ENCODE measurements at places on chromosomes 4 and X. TPM values are rescaled to one million over a fixed set of nuclear protein-coding genes. Genes with fewer than 3 reads are reported as not detected.

DNA sequence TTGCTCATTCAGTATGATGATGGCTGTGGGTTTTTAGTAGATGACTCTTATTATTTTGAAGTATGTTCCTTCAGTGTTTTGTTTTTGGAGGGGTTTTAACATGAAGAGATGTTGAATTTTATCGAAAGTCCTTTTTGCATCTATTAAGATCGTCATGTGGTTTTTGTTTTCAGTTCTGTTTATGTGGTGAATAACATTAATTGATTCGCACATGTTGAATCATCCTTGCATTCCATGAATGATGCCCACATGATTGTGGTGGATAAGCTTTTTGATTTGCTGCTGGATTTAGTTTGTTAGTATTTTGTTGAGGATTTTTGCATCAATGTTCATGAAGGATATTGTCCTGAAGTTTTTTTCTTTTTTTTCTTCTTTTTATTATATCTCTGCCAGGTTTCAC lies 347.4 kb upstream of the EPHA5 start:
- DNase-seq: no peak
- no peaks in the 10 kb centered on the region for H3K36me3 ChIP-seq
- no peak overlapping the region for H3K27ac ChIP-seq

DNA sequence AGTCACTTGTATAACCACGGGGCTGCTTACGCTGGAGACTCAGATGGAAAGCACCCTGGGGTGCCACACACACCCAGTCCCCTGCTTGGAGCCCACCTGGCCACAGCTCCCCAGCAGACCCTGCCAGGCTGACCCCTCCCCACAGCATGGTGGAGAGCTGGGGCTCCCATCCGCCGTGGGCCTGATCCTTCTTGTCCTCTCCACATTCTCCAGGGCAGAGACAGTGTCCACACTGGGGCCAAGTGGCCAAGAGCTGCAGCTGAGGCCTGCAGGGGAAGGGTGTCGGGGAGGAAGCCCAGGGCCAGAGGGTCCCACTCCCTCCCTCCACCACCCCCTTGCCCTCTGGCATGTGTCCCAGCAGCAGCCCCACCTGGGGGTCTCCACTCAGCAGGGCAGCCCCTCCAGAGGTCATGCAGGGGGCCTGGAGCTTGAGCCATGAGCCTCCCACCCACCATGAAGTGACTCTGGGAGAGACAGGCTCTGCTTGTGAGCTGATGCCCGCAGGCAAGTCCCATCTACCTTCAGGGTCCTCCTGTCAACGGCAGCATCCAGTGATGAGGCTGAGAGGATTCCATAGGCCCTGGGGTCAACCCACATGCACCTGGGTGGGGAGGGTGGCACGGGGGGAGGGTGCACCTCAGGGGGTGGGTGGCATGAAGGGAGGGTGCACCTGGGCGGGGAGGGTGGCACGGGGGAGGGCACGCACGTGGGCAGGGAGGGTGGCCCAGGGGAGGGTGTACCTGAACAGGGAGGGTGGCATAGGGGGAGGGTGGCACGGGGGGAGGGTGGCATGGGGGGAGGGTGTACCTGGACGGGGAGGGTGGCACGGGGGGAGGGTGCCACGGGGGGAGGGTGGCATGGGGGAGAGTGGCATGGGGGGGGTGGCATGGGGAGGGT lies 56.4 kb downstream of the FAM53A start:
- no peak for DNase-seq
- no peak overlapping the region for H3K4me3 ChIP-seq
- no peaks in the 10 kb centered on the region for H3K27me3 ChIP-seq
- H3K27ac ChIP-seq: no peak overlapping the region
- no peaks in the 10 kb centered on the region for H3K36me3 ChIP-seq

- no peak overlapping the region for H3K4me3 ChIP-seq
- no peak for DNase-seq
- no peaks in the 10 kb centered on the region for H3K36me3 ChIP-seq
- H3K27me3 ChIP-seq: no peaks in the 10 kb centered on the region
- H3K4me1 ChIP-seq: no peaks in the 10 kb centered on the region
- H3K27ac ChIP-seq: no peak overlapping the region
These were observed 1393.3 kb downstream of the ARAP2 start for GRCh38 chr4:34850968-34851367.

- H3K27ac ChIP-seq: no peak overlapping the region
- peaks cover 12% of the 10 kb centered on the region for H3K4me1 ChIP-seq
- no peak for DNase-seq
These were observed 23.8 kb downstream of the FGFBP1 start for GRCh38 chr4:15914736-15915135.

GRCh38 chr4:119629142-119629471 lies 503 bp upstream of the PDE5A start:
- H3K27me3 ChIP-seq: peaks cover 46% of the 10 kb centered on the region
- peaks cover 17% of the 10 kb centered on the region for H3K4me1 ChIP-seq
- H3K4me3 ChIP-seq: peak overlapping the region; percentile 76
- no peak for DNase-seq

GRCh38 chr4:174119830-174120229 lies 163.6 kb downstream of the FBXO8 start:
- no peak overlapping the region for H3K27ac ChIP-seq
- DNase-seq: no peak
- peaks cover 37% of the 10 kb centered on the region for H3K27me3 ChIP-seq
- no peaks in the 10 kb centered on the region for H3K36me3 ChIP-seq
- H3K4me3 ChIP-seq: no peak overlapping the region

DNA sequence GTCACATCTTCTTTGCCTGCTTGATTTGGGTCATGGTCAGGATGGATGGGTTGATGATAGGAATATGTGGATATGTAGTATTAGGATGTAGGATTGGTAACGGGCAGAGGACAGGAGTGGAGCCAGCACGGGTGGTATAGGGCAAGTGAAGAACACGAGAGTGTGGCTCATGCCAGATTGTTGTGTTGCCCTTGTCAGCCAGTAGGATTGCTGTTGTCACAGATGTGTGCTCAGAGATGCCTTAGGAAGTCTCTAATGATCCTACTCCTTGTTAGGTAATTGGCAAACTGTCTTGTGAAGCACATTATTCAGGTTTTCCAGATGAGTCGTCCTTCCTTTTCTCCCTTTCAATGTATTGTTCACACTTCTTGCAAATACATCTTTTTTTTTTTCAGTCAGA lies 5.5 kb downstream of the ATP10D start:
- no peak overlapping the region for H3K4me3 ChIP-seq
- no peak for DNase-seq
- H3K4me1 ChIP-seq: peaks cover 10% of the 10 kb centered on the region

GRCh38 chr4:105106426-105106825 lies 40.2 kb upstream of the TET2 start:
- no peaks in the 10 kb centered on the region for H3K4me1 ChIP-seq
- DNase-seq: no peak
- no peak overlapping the region for H3K4me3 ChIP-seq
- H3K36me3 ChIP-seq: no peaks in the 10 kb centered on the region
- peaks cover 17% of the 10 kb centered on the region for H3K27me3 ChIP-seq

DNA sequence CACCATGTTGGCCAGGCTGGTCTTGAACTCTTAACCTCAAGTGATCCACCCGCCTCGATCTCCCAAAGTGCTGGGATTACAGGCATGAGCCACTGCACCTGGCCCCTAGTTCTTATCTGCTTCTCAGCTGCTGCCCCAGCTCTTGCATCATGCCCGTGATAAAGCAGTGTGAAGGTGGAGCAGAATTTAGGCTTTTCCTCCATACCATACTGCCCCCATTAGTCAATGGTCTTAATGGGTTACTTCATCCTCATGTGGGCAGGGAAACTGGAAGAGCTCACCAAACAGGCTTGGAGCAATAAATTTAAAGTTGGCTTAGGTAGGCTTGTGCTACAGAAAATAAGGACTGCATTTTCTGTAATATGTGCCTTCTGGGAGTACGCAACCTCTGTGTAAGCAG lies 636.9 kb upstream of the BOD1L1 start:
- no peak overlapping the region for H3K27ac ChIP-seq
- no peak for DNase-seq
- H3K4me3 ChIP-seq: no peak overlapping the region

DNA sequence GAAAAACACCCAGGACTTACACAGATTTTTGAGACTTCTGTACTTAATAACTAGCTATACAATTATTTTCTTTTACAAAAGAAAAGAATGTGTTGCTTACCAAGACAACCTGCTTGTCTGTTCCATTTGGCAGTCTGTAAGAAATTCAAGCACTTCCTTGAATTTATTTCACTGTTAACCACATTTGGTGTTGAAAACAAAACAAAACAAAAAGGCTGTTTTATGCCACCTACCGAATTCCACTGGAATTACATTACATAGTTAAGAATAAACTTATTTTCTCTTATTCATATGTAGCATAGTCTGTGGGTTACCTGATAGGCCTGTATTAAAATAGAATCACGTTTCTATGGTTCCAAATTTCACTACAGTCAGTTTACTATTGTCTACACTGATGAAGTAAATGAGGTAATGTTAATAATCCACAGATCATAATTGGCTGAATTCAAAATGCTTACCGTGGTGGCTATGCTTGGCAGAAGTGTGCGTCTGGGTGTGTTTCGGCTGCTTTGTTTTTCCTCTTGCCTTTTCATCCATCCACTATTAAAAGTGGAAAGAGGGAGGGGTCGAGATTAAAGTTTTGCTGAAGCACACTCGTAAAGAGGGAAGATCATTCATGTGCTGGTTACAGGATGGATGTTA lies at the start of gene TLR1:
Gene TLR1 (minus strand): TSS at position 138 of the 642 bp plus-strand sequence. CDS start 5,960 bp downstream, outside the sequence.
- H3K27me3 ChIP-seq: no peaks in the 10 kb centered on the region
- H3K36me3 ChIP-seq: peaks cover 28% of the 10 kb centered on the region
- peak within 1 kb of the TSS; percentile 88 for H3K27ac ChIP-seq

DNA sequence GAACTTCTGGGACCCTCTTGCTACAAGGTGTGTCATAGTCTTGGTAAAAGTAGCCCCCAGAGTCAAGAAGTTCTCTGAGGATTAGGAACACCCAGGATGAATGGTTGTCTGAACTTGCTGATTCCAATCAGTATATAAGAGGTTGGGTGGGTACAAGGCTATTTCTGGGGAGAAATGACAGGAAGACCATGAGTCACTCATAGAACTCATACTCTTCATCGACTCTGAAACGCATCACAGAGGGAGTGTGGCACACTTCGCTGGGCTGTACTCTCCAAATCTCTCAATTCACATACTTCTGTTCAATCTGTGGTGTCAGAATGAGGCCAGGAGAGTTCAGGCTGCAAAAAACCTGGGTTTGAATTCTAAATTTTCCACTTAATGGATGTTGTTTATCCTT lies 193.2 kb upstream of the LEF1 start:
- H3K27ac ChIP-seq: no peak overlapping the region
- H3K36me3 ChIP-seq: no peaks in the 10 kb centered on the region
- H3K4me3 ChIP-seq: no peak overlapping the region
- peaks cover 26% of the 10 kb centered on the region for H3K4me1 ChIP-seq
- DNase-seq: no peak

- no peak for DNase-seq
- no peaks in the 10 kb centered on the region for H3K4me1 ChIP-seq
- no peak overlapping the region for H3K4me3 ChIP-seq
- no peak overlapping the region for H3K27ac ChIP-seq
- H3K36me3 ChIP-seq: no peaks in the 10 kb centered on the region
These were observed 155.5 kb downstream of the EMCN start for GRCh38 chr4:100362366-100362765.

DNA sequence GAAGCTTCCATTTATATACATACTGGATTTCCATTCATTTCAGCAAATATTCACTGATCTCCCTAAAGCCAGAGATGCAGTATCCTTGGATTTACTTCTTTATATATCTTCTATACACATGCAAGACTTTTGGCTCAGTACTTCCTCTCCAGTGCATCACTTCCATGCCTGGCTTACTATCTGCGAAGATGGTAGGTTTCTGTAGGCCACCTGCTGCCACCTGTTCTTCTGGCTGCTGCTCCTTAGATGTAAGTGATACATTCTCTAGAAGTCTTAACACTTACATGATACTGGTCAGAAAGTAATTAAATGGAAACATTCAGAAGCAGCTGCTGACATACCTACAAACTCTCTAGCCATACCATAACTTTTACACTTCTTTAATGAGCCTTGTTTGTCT lies 48.9 kb downstream of the TBC1D9 start:
- H3K36me3 ChIP-seq: no peaks in the 10 kb centered on the region
- H3K4me1 ChIP-seq: no peaks in the 10 kb centered on the region
- H3K27me3 ChIP-seq: peaks cover 7% of the 10 kb centered on the region
- H3K4me3 ChIP-seq: no peak overlapping the region

DNA sequence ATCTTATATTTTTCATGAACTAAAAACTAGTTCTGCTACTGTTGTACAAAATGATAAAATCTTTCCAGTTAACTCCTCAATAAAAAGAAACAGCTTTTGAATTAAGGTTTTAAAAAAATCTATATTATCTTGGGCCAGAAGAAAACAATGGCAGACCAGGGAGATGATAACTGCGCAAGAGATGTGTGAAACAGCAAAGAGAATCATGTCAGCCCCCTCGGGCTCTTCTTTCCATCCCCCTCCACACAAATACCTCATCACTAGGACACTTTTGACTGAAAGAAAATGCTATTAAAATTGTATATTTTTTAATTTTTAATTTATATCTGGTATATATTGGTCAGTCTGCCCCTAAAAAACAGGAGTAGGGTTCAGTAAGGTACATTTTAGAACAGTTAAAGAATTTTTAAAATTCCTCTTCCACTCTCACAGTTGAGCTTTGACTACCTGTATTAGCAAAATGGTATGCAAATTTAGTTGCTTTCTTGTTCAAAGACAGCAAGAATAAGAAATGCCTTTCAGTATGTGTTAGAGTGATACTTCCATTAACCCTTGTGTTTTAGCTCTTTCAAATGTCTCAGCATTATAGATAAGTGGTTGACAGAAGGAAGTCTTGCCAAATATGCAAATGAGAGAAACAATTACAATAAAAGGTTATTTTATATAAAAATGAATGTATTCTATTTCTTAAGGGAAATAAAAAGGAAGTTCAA lies 36.4 kb upstream of the LCORL start:
- H3K27ac ChIP-seq: peak overlapping the region; percentile 54
- peaks cover 12% of the 10 kb centered on the region for H3K4me1 ChIP-seq
- H3K4me3 ChIP-seq: no peak overlapping the region
- no peak for DNase-seq

GRCh38 chrX:131827935-131828334 lies 195.2 kb upstream of the STK26 start:
- DNase-seq: peak; percentile 49
- H3K4me3 ChIP-seq: peak overlapping the region; percentile 70
- H3K4me1 ChIP-seq: peaks cover 24% of the 10 kb centered on the region

GRCh38 chr4:26987191-26987590 lies 126.5 kb downstream of the STIM2 start:
- peaks cover 22% of the 10 kb centered on the region for H3K36me3 ChIP-seq
- H3K27ac ChIP-seq: no peak overlapping the region
- H3K4me3 ChIP-seq: no peak overlapping the region

DNA sequence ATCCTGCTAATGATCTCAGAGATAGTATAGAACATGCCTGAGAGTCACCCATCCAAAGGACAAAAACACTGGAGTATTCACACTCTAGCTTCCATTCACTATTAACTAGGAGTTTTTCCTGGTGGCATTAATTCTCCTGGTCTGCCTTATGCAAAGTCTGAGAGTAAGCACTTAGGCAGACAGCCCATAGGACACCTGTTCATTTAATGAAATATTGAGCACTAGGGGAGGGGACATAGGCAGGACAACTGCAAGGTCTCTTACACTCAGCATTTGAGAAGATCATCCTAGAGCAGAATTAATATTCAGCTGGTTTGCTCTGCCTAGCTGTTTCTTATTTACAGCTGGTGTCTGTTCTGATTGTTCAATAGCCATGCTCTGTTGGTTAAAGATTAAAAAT lies 508.5 kb downstream of the CENPC start:
- H3K4me1 ChIP-seq: no peaks in the 10 kb centered on the region
- H3K27ac ChIP-seq: no peak overlapping the region
- DNase-seq: no peak
- H3K4me3 ChIP-seq: no peak overlapping the region

GPRASP1 gene
- total RNA-seq: 1.7 TPM

GRIA3 gene
- total RNA-seq: not detected

DCAF8L1 gene
- total RNA-seq: not detected

SSX3 gene
- not detected for total RNA-seq

VCX3A gene
- total RNA-seq: not detected

SPP1 gene
- not detected for total RNA-seq

FRAS1 gene
- not detected for total RNA-seq

TLL1 gene
- not detected for total RNA-seq

FAM133A gene
- not detected for total RNA-seq

Measured in activated CD8-positive, alpha-beta memory T cell treated with anti-CD3 and anti-CD28 coated beads, Interleukin-2, amount 10 ng/mL, durations not matched to agents 7 days and 5 days (primary cell).